ENCODE measurements at places on chromosomes 6 and 20. TPM values are rescaled to one million over a fixed set of nuclear protein-coding genes. Genes with fewer than 3 reads are reported as not detected.

ADGRF1 gene
- total RNA-seq, result not detected

PLA2G7 gene
- 1.5 TPM for total RNA-seq

DNA sequence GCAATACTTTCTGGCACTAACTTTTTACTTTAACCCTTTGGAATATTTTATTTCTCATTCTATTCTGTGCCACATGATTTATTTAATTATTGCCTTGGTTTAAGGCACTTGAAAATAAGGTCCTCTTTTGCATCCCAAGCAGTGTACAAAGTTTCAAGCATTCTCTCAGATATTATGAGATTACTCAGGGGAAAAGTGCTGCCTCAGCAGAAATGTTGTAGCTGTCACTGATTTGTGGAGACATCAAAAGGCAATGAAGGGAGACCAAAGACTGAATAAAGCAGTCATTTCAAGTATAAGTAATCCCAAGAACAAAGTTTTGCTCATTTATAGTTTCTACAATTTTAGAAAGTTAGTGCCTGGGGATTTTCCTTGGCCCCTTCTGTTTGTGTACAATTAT lies 253.0 kb downstream of the RNF144B start:
- DNase-seq, result no peak

DNA sequence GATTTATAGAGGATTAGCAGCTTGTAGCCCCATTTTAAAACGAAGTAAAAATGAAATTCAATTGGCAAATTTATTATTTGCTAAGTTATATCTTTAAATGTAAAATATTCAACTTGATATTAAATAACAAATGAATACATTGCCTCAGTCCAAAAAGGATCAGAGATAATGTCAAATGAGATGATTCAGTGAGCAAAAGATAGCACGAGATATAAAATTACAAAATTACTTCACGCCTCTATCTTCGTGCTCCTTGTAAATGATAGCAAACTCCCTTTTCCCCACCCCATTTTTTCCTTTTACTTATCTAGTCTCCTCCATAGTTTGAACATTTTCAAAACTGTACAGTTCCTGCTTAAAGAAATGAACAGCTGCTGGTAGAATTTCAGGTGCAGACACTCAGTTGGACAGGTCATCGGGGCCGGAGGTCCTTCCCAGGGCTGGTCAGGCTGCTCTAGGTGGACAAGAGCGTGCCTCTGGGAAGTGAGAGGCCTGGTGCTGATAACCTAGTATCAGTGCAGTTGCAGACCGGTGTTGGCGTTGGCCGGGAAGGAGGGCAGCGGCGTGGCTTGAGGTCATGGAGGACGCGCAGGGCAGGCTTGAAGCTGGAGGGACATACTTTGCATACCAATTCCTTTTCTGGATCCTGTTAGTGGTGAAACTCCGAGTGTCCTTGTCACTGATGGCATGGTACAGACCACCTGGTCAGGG lies 83.9 kb downstream of the CDC5L start:
- no peak for DNase-seq

SNX5 gene
- 44.7 TPM for total RNA-seq

CDSN gene
- total RNA-seq, result not detected
